Esophagus squamous epithelium (tissue), 5 donors: ENCODE measurements at places on chromosomes 5 and 9.

- no peak for DNase-seq
Observed at GRCh38 chr9:101569741-101570501, 24.8 kb downstream of the PPP3R2 start.

DNA sequence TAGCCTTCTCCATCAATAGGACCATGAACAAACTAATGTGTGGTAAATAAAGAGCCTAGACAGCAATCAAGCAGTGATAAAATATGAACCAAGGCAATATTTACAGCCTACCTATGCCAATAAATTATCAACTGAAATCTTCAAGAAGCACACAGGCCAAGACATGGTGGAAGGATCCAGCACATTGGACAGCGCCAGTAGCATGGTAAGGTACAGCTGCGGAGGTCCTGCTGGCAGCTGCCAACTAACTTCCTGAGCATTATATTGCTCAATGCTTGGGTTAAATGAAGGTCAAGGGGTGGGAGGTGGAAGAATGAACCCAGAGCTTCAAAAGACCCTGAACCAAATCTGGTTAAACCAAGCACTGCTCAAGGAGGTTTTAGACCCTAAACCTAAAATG is 16.5 kb upstream of the SPDL1 start:
- DNase-seq, result no peak

DNA sequence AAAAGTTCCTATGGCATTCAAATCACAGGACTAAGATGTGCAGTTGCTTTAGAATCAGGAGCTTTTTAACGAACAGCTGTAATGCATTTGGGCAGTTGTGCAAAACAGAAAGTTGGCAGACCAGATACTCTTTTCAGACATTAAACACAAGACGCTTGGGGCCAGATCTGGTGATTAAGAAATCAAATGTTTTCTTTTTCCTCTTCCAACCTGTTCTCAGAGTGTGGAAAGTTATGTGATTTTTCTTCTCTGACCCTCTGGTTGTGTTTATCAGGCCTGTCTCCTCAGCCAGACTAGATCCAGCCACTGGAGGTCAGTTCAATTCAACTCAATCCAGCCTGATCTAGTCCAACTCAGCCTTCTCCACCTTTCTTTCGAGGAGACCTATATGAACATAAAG is 298.5 kb upstream of the PCSK5 start:
- no peak for DNase-seq

DNA sequence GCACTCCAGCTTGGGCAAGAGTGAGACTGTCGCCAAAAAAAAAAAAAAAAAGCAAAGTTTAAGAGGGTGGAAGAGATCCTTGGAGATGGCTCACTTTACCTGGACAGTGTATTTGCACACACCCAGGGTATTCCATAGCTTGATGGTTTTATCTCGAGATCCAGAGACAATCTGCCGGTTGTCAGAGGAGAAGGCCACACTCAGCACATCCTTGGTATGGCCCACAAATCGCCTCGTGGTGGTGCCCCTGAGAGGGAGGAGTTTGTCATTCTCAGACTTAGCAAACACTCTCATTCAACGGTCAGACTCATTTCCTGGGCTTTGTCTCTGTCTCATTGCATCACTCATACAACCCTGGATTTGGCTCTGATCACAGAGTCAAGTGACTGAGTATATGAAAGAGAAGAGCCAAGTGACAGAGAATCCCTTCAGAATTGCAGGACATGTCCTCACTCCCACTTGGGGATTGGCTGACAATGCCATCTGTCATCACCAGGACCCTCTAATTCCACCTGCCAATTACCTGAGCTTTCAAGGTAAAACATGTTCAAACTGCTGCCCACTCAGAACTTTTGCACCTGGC is 2.2 kb downstream of the RACK1 start:
- DNase-seq, result no peak

GRCh38 chr9:124191691-124192395 is 65.9 kb upstream of the NEK6 start:
- no peak for DNase-seq

DNA sequence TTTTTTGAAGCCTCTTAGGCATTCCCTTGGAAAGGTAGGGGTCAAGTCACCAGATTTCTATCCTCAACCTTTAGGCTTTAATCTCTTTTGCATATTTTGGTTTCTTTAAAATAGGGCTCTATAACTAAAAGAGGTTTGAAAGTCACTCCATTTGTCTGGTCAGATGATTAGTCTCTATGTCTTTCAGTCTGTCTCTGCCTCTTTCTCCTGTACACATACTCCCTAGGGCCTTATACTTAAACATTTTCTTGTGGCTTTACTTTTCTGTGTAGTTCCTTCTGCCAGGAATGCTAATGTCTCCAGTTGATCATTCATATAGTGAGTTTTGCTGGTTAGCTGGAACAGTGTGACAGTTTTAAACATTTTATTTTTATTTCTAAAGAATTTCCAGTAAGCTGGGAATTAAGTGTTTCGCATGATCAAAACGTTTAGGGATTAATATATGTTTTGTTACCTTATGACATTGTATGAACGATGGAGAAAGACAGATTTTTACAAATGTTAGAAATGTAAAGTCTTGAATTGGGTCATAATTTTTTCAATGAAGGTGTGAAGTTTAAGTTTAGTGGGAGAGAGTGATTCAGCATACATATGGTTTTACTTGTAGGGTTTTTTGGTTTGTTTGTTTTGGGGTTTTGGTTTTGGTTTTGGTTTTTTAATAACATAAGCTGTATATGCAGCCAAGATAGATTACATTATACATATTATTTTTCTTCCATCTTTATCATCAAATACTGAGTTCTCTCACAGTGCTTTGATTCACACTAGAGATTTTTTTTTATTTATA is 90.6 kb downstream of the ZCCHC7 start:
- DNase-seq, result no peak

GRCh38 chr5:159826351-159827214 is 89.7 kb upstream of the ADRA1B start:
- no peak for DNase-seq

GRCh38 chr9:122051351-122052321 is 41.5 kb downstream of the TTLL11 start:
- no peak for DNase-seq

DNA sequence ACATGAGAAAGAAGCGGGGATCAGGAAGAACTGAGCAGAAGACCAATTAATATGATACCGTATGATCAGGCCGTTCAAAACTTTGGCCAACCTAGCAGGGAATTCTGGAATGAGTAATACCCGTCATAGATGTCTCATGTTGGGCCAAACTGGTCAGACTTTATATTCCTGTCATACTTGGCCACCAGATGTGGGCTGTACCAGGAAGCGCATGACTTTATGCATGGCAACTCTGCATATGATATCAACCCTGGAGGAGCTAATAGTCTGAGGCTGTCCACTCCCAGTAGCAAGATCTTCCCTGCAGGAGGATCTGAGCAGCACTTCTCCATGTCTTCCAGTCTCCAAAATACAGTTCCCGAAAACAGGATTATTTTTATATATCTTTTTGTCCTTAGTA is 68.5 kb upstream of the NAA35 start:
- no peak for DNase-seq

DNA sequence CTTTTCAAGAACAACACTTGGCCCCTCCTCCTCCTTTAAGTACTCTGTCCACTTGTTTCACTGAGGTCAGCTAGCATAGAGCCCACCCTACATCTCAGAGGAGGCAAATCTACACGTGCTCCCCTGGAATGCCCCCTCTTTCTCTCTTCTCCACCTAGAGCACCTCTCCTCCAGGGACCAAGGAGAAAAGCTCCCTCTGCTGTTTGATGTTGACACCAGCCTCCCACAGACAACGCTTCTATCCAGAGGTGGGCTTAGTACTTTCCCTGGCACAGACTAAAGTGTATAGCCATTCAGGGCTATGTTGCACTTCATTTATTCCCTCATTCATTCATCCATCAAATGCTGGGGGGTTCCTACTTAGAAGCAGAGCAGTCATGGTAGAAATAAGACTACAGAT is 68.2 kb upstream of the TAF1L start:
- no peak for DNase-seq

DNA sequence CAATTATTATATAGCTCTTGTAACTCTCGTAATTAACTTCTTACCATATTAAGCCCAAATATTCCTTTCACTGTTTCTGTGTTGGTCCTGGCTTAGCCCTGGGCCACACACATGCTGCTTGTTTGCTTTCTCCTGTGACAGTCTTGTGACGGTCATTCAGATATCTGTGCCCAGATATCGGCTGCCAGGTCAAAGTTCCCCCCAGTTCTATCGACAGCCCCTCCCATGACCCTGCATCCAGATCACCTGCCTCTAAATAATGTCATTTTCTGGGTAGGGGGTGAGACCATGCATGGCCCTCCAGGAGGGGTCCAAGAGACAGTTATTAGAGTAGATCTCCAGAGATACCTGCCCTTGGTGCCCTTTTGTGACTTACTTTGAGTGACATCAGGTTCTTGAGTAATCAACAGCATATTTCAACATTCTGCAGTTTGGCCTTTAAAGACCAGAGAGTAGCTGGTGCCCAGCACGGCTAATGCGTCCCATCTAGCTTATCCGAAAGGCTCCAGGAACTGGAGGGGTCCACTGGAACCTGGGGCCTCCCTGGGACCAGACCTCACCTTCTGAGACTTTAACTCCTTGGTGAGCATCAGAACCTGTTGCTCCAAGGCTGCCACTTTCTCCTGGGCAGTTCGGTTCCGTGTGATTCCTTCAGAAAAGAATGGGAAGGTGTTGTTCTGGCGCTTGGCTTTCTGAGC is 26.9 kb downstream of the TBC1D2 start:
- no peak for DNase-seq

- DNase-seq, result no peak
Observed at GRCh38 chr5:44046619-44047364, 342.4 kb downstream of the FGF10 start.

GRCh38 chr5:67643536-67643935 is 446.9 kb upstream of the CD180 start:
- no peak for DNase-seq

GRCh38 chr9:126639318-126640000 is 25.7 kb downstream of the LMX1B start:
- DNase-seq, result no peak

DNA sequence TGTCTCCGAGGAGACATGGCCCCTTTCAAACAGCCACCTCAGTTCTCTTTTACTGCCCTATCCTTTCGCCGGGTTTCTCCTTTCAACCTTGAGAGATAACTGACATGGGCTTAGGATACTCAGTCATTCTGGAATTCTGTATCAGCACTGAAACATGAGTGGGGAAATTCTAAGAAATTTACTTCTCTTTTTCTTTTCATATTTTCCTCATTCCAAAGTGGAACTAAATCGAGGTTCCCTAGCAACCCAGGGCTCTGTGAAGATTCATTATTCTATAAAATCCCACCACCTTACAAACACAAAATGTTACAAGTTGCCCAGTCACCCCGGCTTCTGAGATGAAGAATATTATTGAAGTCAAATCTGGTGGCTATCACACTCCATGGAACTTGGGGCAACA is 319.2 kb downstream of the ENC1 start:
- DNase-seq, result no peak

- DNase-seq, result no peak
Observed at GRCh38 chr5:616484-617039, 4.4 kb downstream of the CEP72 start.

- DNase-seq, result no peak
Observed at GRCh38 chr5:135365281-135365680, 33.8 kb downstream of the MACROH2A1 start.

- DNase-seq, result no peak
Observed at GRCh38 chr5:110855961-110856360, 117.2 kb downstream of the SLC25A46 start.

GRCh38 chr9:134025606-134026541 is 593 bp downstream of the BRD3OS start:
- DNase-seq, result peak; percentile 26

- no peak for DNase-seq
Observed at GRCh38 chr5:149299451-149300054, 27.9 kb downstream of the AFAP1L1 start.

- DNase-seq, result no peak
Observed at GRCh38 chr5:135450336-135450735, 1.8 kb downstream of the TIFAB start.

GRCh38 chr5:97670447-97670846 is 487.4 kb upstream of the RIOK2 start:
- DNase-seq, result no peak

DNA sequence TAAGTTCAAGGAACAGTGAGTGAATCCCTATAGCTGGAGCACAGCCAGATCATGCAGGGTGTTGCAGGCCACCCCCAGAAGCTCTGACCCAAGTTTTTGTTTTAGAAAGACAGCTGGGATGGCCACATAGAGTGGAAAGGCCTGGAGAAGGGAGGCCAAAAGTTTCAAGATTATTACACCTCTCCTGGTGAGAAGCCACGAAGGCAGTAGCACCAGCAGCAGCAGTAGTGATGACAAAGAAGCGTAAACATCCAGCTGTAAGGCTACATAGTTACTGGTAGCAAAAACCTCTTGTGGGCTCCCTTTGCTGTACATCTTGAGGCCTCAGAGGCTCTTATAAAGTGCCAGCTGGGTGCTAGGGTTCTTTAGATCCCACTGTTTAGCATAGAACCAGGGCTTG is 11.8 kb downstream of the ADAMTSL1 start:
- no peak for DNase-seq

- no peak for DNase-seq
Observed at GRCh38 chr5:137891849-137892248, 2.6 kb downstream of the PKD2L2 start.

GRCh38 chr5:176183321-176184074 is 54.7 kb upstream of the SIMC1 start:
- DNase-seq, result no peak

GRCh38 chr9:23769307-23769935 is 56.6 kb downstream of the ELAVL2 start:
- DNase-seq, result no peak

DNA sequence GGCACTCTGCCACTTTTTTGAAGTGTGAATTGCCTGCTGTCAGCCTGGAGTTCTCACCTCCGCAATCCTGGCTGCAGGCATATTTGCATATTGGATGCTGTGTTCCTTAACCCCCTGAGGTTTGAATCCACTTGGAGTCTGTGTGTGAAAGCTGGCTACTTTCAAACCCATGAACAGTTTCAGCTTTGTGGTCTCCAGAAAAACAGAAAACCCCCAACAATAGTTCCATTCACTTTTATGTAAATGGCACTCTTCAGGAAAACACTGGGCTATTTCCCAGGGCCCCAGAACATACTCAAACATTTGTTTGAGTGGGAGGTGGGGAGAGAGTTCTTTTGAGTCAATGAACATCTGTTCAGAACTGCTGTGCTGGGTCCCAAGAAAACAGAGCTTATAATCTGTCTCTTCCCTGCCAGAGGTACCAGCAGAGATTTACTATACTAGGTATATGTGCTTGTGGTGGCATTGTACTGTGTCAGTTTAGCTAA is 5.0 kb downstream of the NUDT2 start:
- no peak for DNase-seq

GRCh38 chr5:160774666-160775315 is 77.2 kb downstream of the ATP10B start:
- DNase-seq, result no peak

DNA sequence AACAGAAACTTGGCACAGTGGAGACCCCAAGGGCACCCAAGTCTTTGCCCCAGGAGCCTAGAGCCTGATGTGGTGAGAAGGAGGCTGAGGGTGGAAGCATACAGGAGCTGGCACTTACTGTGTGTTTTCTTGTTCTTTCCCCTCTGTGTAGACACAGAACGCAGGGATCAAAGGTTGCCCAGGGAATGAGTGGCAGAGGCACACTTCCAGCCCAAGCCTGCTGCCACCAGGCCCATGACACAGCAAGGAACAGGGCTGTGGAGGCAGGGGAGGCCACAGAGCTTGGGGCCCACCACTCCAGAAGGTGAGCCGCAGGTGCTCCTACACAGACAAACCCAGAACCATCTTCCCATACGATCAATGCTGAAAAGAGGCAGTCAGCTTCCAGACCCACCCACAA is 73.9 kb upstream of the S1PR3 start:
- DNase-seq, result no peak
